ENCODE measurements at places on chromosomes 16 and 17. TPM values are rescaled to one million over a fixed set of nuclear protein-coding genes. Genes with fewer than 3 reads are reported as not detected.
A peak's percentile ranks its signal among the peaks of the same experiment; 100 is the strongest.

DNA sequence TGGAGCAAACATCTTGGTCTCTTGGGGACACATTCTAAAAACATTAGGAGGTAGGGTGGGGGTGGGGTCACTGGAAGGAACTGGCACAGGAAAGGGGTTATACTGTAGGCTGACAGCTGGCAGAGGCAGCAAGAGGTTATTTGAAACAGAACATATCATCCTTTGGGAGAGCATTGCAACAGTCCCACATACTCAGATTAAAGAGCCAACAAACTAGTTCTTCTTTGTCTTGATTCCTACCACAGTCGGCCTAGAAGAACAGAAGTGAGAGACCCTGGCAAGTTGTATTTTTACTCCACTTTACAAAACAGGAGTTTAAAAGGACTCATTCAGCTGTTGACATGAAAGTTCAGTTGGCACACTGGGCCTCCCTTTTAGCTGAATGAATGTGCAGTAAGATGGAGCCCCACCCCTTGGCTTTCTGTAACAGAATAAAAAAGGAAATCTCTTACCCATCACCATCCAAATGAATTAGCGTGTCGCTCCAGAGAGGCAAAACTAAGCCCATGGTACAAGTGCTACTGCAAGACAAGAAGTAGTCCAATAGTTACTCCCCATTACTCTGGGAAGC lies 54.6 kb upstream of the CORO6 start:
- H3K27me3 ChIP-seq: no peaks in the 10 kb centered on the region
- H3K4me1 ChIP-seq: peaks cover 30% of the 10 kb centered on the region
- H3K36me3 ChIP-seq: peaks cover 54% of the 10 kb centered on the region

- peak within 1 kb of the TSS; percentile 87 for H3K4me3 ChIP-seq
- peak within 1 kb of the TSS; percentile 73 for H3K27ac ChIP-seq
- H3K27me3 ChIP-seq: no peaks in the 10 kb centered on the region
- peaks cover 15% of the 10 kb centered on the region for H3K4me1 ChIP-seq
- peak; percentile 79 for DNase-seq
- peaks cover 30% of the 10 kb centered on the region for H3K36me3 ChIP-seq
These were observed at the start of gene ZNF205 for GRCh38 chr16:3112058-3112880. Gene ZNF205 (plus strand): TSS chr16:3112586. CDS start chr16:3113431, 845 bp downstream.

GRCh38 chr17:72146371-72146770 lies 25.6 kb downstream of the SOX9 start:
- H3K4me3 ChIP-seq: no peak overlapping the region
- no peaks in the 10 kb centered on the region for H3K36me3 ChIP-seq
- H3K27me3 ChIP-seq: no peaks in the 10 kb centered on the region
- H3K4me1 ChIP-seq: peaks cover 2% of the 10 kb centered on the region

GRCh38 chr17:37488009-37488604 lies 1.6 kb upstream of the DUSP14 start:
- peaks cover 4% of the 10 kb centered on the region for H3K27me3 ChIP-seq
- H3K36me3 ChIP-seq: no peaks in the 10 kb centered on the region

KCNG4 gene
- not detected for total RNA-seq

ASPA gene
- 5.5 TPM for total RNA-seq

SMTNL2 gene
- 1.1 TPM for total RNA-seq

GRCh38 chr16:47018223-47018891 lies 44.9 kb upstream of the DNAJA2 start:
- no peak overlapping the region for H3K27ac ChIP-seq
- no peaks in the 10 kb centered on the region for H3K36me3 ChIP-seq
- H3K4me3 ChIP-seq: no peak overlapping the region
- peaks cover 11% of the 10 kb centered on the region for H3K4me1 ChIP-seq

DNA sequence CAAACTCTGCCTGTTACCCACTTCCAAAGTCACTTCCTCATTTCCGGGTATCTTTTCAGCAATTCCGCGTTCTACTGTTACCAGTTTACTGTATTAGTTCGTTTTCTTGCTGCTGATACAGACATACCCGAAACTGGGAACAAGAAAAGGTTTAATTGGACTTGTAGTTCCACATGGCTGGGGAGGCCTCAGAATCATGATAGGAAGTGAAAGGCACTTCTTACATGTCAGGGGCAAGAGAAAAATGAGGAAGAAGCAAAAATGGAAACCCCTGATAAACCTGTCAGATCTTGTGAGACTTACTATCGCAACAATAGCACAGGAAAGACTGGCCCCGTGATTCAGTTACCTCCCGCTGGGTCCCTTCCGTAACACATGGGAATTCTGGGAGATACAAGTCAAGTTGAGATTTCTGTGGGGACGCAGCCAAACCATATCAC lies 30.9 kb downstream of the PAFAH1B1 start:
- DNase-seq: no peak
- H3K27ac ChIP-seq: no peak overlapping the region
- H3K4me1 ChIP-seq: peaks cover 22% of the 10 kb centered on the region
- no peaks in the 10 kb centered on the region for H3K27me3 ChIP-seq

DNA sequence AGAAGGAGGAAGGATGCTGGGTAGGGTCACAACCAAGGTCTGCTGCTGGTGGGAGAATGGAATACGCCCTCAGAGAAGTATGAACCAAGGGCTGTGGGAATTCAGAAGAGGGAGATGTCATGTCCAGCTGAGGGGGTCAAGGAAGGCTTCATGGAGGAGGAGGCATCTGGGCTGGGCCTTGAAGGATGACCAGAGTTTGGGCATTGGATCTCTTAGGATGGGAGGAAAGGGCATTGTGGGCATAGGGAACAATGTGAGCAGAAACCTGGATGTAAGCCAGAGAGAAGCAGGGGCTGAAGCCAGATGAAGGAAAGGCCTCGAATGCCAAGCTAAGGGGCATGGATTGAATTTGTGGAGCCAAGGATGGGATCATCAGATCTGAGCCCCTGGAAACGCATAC lies 49.2 kb upstream of the MAP3K14 start:
- H3K4me1 ChIP-seq: no peaks in the 10 kb centered on the region
- no peaks in the 10 kb centered on the region for H3K36me3 ChIP-seq
- DNase-seq: no peak
- no peak overlapping the region for H3K4me3 ChIP-seq
- no peaks in the 10 kb centered on the region for H3K27me3 ChIP-seq
- H3K27ac ChIP-seq: no peak overlapping the region

DNA sequence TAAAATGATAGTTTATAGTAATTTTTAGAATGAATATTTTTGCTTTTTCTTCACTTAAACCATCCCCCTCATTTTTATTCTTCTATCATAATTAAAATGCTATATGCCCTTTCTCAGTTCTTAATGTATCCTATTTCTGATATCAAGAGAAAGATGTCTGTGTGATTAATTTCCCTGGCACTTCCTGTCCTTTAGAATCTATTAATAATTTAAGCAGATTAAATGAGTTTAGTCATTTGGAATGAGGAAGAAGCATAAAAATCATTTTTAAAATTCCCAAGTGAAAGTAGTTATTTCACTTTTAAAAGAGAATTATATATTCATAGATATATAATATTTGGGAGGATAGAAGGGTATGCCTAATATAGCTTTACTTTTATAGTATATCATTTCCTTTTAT lies 27.8 kb upstream of the CDR2 start:
- H3K36me3 ChIP-seq: no peaks in the 10 kb centered on the region
- H3K4me3 ChIP-seq: no peak overlapping the region
- no peak overlapping the region for H3K27ac ChIP-seq
- H3K27me3 ChIP-seq: no peaks in the 10 kb centered on the region

GRCh38 chr16:55501549-55502322 lies 7.1 kb upstream of the LPCAT2 start:
- H3K4me1 ChIP-seq: peaks cover 37% of the 10 kb centered on the region
- DNase-seq: no peak
- no peak overlapping the region for H3K4me3 ChIP-seq
- peaks cover 28% of the 10 kb centered on the region for H3K36me3 ChIP-seq
- H3K27me3 ChIP-seq: no peaks in the 10 kb centered on the region

ALG1 gene
- total RNA-seq: 53.9 TPM

- no peak overlapping the region for H3K4me3 ChIP-seq
- H3K4me1 ChIP-seq: peaks cover 8% of the 10 kb centered on the region
- H3K27me3 ChIP-seq: no peaks in the 10 kb centered on the region
- no peak overlapping the region for H3K27ac ChIP-seq
These were observed 20.5 kb upstream of the DHX8 start for GRCh38 chr17:43463241-43463640.

GRCh38 chr16:17204206-17204605 lies 266.6 kb downstream of the XYLT1 start:
- no peak overlapping the region for H3K27ac ChIP-seq
- DNase-seq: no peak
- no peak overlapping the region for H3K4me3 ChIP-seq
- H3K36me3 ChIP-seq: no peaks in the 10 kb centered on the region
